ENCODE measurements at places on chromosomes 3 and 15.

GRCh38 chr3:63413523-63413922 is 135.4 kb downstream of the SYNPR start:
- DNase-seq, result no peak

DNA sequence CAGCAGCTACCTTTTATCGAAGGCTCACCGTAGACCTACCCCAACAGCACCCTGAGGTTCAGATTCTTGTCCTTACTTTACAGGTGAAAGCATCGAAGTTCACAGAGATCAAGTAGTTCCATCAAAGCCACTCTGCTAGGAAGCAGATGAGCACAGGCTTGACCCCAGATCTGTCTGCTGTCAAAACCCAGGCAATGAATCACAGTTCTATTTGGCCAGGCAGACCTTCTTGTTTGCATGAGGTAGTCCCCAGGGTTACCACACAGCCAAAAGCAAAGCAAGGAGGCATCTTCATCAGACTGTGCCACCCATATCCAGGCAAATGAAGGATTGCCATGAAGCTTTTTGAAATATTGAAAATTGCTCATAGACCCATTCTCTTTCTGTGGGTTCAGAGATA is 33.0 kb downstream of the HES1 start:
- DNase-seq, result no peak

- peak; percentile 19 for DNase-seq
Measured at GRCh38 chr3:171712171-171712938, 97.9 kb downstream of the PLD1 start.

DNA sequence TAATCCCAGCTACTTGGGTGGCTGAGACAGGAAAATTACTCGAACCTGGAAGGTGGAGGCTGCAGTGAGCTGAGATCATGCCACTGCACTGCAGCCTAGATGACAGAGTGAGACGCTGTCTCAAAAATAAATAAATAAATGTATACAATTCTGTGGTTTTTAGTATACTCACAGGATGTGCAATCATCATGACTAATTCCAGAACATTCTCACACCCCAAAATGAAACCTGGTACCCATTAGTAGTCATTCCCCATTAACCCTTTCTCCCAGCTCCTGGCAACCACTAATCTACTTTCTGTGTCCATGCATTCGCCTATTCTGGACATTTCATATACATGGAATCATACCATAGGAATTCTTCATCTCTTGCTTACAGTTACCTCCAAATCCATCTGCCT is 44.5 kb downstream of the LRRFIP2 start:
- peak; percentile 82 for DNase-seq

DNA sequence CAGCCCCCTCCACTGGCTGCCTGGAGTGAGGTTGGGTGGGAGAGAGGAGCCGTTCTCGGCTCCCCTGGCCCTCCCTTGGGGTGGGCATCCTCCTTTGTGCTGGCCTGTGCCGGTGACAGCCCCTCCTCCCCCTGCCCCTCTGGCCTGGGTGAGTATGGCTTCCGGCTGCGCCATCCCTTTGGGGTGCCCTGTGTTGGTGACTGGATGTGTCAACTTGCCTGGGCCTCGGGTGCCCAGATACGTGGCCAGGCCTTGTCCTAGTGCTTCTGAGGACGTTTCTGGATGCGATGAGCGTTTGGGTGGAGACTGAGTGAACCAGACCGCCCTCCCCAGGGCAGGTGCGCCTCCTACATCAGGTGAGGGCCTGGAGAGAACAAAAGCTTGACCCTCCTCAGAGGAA is 59.7 kb downstream of the PLXNA1 start:
- no peak for DNase-seq

Data from fibroblast of mammary gland (primary cell).